ENCODE measurements at places on chromosomes 5 and 9.

DNA sequence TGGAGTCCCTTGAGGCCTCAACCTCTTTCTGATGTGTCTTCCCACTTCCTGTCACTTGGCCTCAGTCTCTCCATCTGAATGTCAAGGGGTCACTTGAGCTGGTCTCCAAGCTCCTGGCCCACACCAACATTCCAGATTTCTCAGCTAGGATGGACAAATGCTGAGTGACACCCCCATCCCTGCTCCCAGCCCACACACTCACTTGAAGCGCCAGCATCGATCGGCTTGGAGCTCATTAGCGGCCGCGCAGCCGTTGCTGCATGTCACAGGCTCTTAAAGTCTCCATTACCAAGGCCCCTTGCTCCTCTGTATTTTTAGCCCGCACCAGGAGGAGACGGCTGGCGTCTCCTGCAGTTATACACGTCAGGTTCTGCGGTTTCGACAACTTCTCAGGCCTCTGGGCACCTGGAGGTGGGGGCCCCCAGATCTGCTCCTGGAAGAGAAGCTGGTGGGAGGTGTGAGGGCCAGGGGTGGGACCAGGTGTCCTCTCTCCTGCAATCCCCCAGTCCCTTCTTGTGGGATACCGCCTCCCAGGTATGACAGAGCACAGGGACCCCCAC, 33.4 kb upstream of the ARAP3 start:
- no peak for DNase-seq

DNA sequence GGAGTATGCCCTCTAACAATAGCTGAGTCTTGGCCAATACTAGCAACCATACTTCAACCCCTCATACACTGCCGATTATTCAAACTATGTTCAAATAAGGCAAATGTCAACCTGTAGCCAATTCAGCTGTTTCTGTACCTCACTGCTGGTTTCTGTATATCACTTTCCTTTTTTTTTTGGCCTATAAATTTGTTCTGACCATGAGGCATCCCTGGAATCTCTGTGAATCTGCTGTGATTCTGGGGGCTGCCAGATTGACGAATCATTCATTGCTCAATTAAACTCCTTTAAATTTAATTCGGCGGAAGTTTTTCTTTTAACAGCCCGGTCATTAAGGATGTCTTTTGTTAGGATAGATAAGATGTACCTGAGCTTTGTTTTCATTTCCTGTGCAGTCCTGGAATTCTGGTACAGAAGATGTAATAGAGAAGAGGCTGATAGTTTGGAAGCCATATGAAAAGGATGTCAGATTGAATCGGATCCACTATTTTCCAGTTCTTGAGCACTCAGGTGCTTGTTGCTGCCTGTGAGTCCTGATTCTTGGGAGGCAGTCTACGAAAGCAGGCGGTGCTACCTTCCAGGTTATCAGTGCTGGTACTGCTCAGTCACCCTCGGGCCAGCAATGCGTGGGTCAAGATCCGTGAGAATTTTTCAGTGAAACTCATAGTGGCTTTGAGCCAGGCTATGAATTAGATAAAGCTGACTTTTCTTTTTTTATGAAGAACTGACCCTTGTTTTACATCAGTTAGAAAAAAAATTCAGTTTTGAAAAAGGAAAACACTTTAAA, 106.2 kb upstream of the TUT7 start:
- peak; percentile 6 for DNase-seq

- DNase-seq: peak; percentile 9
Observed at GRCh38 chr5:143440448-143441115, 37.1 kb upstream of the NR3C1 start.

- no peak for DNase-seq
Observed at GRCh38 chr5:96601200-96601599, 61.0 kb upstream of the CAST start.

- DNase-seq: peak; percentile 64
Observed at GRCh38 chr5:148740966-148741742, 85.3 kb upstream of the ADRB2 start.

DNA sequence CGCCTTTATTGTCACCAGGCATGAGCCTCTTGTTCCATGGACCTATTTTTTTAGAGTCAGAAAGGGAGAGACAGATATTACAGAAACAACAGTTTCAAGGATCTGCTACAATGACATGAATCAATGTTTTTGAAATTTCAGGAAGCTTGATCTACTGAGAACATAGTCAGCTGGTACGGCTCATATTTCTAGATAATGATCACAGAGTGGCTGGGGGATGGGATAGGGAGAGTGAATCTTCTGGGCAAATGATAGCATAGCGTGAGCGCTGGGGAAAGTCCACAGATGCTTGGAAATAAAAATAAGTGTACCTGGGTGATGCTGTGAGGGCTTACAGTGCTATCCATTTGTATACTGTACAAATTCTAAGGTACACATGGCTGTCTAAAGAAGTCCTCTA, 340.4 kb downstream of the EBF1 start:
- no peak for DNase-seq

GRCh38 chr9:22050924-22051323, 41.8 kb upstream of the CDKN2B start:
- DNase-seq: no peak

- no peak for DNase-seq
Observed at GRCh38 chr5:68369023-68369359, 153.4 kb downstream of the PIK3R1 start.

DNA sequence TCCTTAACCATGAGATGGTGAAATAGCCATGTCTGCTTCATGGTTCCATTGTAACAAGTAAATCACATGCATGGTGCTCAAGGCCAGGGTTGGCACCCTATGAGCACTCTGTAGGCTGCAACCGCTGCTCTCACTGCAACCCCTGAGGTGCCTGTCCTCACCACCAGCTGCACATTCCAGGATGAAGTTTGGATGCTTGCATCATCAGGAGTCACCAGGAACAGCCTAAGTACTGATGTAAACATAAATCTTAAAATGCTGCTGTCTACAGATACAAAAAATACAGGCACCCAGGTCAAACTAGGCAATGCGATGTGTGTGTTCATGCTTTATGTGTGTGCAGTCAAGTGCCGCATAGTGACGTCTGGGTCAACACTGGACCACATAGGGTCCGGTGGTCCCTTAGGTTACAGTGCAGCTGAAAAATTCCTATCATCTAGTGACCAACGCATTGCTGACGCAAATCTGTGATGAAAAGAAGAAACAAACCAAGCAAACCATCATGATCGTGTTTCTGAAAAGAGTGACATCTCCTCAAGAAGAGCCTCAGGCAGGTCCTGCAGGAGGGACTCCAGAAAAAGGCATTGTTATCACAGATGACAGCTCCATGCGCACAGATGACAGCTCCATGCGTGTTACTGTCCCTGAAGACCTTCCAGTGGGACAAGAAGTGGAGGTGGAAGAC, 234.8 kb downstream of the AUH start:
- peak; percentile 56 for DNase-seq

Data from fibroblast of gingiva (primary cell).